Substantia nigra (tissue), 51 donors: ENCODE measurements at places on chromosomes 4 and X.

GRCh38 chr4:182192511-182193181 is 50.6 kb upstream of the TENM3 start:
- no peak for DNase-seq

- no peak for DNase-seq
These were observed at the start of gene NKX1-1 for GRCh38 chr4:1406394-1406980. Gene NKX1-1 (minus strand): TSS chr4:1406442. CDS start chr4:1406442, 0 bp downstream.

DNA sequence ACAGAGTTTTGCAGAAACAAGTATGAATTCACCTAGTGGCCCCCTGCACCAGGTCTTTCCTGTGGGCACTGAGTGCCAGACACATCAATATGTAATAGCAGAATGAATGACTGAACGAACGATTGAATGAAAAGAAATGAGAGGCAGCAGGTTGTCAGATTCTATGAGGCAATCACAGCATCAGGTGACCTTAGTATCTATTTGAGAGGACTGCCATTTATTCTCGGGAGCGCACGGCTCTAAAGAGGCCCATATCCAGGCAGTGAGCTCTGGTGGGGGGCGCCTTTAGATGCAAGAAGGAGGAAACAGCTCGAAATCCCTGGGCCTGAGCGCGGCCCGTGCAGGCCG is 528 bp upstream of the SLC25A4 start:
- DNase-seq: no peak

GRCh38 chr4:110613745-110614144 is 9.1 kb downstream of the PITX2 start:
- no peak for DNase-seq

- DNase-seq: no peak
These were observed 2.0 kb upstream of the PGRMC2 start for GRCh38 chr4:128289523-128290158.

GRCh38 chr4:128268970-128269369 is 18.6 kb downstream of the PGRMC2 start:
- no peak for DNase-seq

DNA sequence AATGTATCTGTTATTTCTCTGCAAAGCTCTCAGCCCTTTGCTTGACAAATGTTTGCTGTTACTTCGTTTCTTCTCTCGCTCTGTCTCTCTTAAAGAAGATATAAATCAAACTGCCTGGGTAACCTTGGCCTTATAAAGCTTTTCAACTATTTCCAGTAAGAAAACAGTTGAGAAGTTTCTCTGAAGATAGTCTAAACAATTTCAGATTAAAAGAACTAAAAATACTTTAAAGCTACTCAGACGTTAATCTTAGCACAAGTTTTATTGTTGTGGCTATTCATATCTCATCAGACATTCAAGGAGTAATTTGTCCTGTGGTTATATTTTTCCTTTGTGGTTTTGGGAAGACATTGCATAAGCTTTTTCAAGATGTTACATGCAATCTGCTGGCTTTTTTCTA is 22.6 kb downstream of the HOPX start:
- DNase-seq: no peak

GRCh38 chr4:24228692-24229091 is 338.8 kb upstream of the PPARGC1A start:
- no peak for DNase-seq

DNA sequence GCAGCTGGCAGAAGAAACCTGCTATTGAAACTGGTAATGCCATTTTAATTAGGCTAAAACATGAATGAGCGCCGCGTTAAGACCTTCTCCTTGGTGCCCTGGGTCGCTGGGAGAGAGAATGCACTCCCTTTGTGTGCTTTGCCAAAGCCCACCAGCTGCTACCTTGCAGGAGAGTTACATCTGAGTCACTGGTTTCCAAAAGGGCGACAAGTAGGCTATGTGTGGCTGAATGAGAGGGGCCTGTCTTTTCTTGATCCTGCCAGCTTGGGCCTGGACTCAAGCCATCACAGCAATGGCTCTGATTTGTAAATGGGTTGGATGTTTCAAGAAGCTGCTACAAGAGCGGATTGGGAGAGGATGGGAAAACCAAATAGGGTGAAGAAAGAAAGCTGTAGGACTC is 81.5 kb downstream of the NHS start:
- peak; percentile 8 for DNase-seq

- DNase-seq: no peak
These were observed 164.7 kb downstream of the CHIC2 start for GRCh38 chr4:53899586-53900270.

- no peak for DNase-seq
These were observed 918 bp downstream of the HAUS3 start for GRCh38 chr4:2241003-2241402.

GRCh38 chr4:147824316-147824715 is 92.4 kb downstream of the ARHGAP10 start:
- DNase-seq: no peak
